Karpas-422 (cell line): ENCODE measurements at places on chromosomes 6 and 20.

DNA sequence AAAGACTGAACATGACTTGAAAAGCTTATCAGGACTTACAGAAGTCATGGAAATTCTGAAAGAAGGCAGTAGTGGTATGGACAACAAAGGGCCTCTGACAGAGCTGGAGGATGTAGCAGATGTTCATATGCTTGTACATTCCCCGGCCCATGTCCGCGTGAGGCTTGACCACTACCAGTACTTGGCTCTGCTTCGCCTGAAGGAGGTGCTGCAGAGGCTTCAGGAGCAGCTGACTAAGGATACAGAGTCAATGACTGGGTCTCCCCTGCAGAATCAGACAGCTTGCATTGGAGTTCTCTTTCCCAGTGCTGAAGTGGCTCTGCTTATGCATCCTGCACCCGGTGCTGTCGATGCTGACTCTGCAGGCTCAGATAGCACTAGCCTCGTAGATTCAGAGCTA, 29.2 kb downstream of the TAF11 start:
- peak; percentile 40 for DNase-seq

DNA sequence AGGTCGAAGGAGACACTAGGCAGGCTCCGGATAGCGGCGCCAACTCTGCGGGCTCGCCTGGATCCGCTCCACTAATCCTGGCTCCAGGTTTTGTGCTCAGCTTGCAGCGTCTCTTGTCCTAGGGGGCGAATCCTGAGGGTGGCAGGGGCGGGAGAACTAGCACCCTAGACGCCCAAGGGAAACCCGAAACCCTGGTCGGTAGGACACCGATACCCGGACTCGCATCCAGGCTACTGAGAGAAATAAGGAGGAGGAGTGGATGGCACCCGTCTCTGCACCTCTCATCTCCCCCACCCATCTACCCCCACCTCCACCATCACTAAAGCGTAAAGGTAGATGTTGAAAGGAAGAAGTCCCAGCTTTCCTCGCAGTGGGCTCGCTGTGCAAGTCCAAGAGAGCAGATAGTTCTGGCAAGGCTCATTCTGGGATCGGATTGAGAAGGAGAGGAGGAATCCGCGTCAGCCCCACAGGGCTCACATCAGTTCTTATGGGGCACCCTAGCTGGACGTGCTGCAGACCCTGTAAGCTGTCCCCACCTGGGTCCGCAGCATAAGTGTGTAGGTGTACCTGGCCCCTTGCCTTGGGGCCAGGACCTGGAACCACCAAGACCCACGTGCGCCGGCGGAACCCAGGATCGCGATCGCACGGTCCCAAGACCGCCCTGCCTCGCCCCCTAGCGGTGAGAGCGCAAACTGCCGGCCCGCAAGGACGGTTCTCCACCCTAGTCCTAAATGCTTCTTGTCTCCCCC, 6.9 kb downstream of the SLC32A1 start:
- peak; percentile 91 for DNase-seq

DNA sequence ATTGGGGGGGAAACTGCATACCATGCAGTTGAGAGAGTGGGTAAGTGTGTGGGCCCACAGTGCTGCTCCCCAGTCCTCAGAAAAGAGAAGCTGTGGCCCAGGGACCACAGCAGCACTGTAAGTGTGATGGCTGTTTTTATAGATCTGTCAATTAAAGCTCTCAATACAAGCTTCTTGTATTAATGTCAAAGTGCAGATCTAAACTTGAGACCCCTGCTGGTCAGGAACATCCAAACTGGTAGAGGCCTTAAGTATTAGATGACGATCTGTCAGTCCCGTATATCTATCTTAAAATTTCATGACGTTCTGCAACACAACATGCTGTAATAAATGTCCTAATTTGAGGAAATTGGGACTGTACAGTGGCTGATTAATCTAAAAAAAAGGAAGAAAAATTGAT, 74.8 kb downstream of the TULP4 start:
- DNase-seq, result peak; percentile 82

GRCh38 chr6:22583927-22584326, 14.6 kb downstream of the HDGFL1 start:
- DNase-seq, result no peak

GRCh38 chr6:110083875-110084585, 95.4 kb downstream of the WASF1 start:
- no peak for DNase-seq

DNA sequence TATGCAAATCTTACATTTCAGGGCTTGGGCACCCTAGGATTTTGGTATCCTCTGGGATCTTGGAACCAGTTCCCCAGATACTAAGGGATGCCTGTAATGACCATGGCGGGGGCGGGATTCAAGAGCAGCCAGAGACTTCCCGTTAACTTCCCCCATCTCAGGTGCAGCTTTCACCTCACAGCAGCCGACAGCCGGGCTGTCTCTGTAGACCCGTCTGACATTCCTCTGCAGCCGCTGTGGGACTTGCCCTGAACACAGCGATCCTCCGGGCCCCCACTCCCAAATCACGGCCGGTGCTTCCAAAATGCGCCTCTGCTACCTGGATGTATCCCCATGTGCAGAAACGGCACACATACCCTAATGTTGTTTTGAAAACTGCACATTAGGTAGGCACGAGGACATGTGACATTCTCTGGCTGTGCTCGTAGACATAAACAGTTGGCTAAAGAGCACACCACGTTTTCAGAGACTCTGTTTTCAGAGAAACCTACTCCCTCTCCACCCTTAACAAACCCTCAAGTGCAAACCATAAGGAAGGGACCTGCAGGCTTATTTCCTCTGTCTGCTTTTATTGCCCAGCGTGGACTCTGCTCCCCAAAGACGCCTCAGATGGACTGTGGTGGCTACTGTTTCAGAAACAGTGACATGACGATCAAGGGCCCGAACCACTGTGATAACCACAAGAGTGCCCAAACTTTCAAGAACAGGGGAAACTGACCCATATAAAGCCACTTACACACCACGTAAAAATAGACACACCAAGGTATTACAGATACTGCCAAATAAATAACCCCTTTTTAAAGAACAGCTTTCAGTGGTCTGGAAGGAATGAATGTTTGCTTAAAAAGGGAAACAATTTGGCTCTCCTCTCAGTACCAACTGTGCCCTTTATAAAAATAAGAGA, 72.9 kb upstream of the FOXC1 start:
- DNase-seq, result no peak

DNA sequence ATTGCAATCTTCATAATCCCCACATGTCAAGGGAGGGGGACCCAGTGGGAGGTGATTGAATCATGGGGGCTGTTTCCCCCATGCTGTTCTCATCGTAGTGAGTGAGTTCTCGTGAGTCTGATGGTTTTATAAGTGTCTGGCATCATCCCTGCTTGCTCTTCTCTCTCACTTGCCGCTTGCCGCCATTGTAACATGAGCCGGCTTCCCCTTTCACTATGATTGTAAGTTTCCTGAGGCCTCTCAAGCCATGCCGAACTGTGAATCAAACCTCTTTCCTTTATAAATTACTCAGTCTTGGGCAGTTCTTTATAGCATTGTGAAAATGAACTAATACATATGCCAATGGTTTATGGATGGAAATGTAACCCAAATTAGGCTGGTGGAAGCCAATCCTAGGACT, 109.4 kb upstream of the AKAP12 start:
- DNase-seq, result peak; percentile 48

DNA sequence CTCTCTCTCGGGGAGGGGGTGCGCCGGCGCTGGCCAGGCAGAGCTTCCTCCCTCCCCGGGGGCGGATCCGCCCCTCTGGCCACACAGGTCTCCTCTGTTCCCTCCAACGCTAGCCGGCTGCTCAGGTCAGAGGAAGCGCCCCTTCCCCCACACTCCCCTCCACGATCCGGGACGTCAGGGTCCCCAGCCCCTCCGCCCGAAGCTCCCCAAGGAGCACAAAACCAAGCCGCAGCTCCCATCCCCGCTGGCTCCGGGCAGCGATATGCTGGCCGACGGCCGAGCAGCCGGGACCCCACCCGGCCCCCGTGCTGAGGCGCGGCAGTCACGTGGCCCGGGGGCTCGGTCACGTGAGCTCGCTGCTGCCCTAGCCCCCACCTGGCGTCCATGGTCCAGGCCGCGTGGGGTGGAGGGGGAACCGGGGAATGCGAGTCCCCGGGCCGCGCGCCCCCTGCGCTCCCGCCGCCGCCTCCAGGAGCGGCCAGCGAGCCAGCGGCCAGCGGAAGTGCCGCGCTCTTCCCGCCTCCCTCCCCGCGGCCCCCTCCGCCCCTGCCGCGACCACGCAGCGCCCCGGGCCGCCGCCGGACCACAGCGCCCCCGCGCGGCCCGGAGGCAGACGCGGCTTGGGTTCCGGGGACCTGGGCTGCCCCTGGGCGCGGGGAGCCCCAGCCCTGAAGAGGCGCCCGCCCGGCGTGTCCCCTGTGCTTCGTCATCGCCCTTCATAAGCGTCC, at the start of gene SLC35B2:
Gene SLC35B2 (minus strand): TSS at position 504 of the 728 bp plus-strand sequence. CDS start 118 bp downstream, at position 386.
- DNase-seq, result peak; percentile 91

DNA sequence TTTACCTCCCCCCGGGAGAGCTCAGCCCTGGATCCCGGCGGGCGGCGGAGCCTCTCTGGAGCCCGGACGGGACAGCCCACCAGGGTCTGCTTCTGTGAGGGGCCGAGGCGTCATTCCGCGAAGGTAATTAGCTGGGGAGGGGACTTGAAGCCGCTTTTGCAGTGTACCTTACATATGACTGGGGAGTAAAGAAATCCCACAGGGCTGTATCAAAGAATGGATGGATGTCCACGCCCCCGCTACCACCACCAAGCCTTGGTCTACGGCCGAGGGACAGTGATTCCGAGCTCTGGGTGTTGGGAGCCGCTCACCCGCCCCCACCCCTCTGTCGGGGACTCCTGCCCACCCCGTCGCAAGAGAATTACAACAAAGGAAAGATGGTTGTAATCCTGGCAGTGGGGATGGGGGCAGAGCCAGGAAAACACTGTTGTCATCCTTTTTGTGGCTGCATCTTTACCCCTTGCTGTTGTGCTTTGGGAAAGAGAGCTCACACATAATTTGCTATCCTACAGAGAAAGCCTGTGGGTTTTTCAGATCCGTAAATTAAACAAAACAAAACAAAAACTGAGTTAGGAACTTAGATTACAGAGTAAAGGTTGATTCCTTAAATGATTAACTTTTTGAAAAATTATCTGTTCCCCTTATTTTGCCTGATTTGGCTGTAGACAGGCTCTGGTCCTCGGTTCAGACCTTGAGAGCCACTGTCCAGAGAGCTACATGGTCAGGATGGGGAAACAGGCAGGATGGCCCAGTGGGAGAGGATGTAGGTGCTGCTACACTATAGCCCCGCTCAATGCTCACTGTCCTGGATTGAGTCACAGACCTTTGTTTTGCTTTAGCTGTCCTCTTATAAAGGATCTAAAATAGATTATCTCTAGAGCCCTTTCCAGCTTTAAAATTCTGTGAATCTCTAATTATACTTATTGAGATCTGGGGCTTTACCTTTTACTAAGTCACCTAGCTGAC, 997 bp upstream of the FBXO30 start:
- peak; percentile 46 for DNase-seq

GRCh38 chr6:159609652-159610178, 83.3 kb downstream of the SOD2 start:
- no peak for DNase-seq

DNA sequence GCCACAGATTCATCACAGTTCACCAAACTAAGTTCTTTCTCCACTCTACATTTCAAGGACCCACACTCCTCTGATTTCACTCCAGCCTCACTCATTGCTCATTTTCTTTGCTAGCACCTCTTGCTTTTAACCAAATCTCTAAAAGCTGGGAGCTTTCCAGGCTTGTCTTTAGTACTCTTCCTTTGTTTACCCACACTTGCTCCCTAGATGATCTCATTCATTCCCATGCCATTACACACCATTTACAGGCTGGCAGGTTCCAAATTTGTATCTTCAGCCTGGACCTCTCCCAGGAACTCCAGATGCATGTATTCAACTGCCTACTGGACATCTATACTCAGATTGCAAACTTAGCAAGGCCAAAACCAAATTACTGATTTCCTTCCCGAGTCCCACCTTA, 5.3 kb upstream of the GUCA1B start:
- no peak for DNase-seq

- DNase-seq, result no peak
Observed at GRCh38 chr6:5663739-5664138, 343.0 kb downstream of the NRN1 start.

- DNase-seq, result no peak
Observed at GRCh38 chr6:81088145-81088544, 664.3 kb downstream of the TENT5A start.

DNA sequence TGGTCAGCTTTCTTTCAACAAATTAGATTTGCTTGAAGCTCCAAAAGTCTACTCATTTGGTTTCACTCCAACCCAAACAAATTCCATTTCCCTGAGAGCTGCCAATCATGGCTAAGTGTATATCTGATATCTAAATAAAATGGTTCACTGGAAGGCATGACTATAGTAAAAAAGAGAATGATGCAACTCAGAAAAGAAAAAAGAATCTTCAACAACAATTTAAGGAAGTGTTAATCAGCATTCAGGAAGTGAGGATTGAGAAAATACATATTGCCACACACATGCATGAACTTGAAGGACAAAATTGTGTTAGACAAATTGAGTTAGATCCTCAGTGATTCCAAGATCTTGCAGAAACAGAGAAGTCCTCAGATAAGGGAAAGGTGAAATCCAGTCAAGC, 972.9 kb upstream of the FLRT3 start:
- DNase-seq, result no peak

DNA sequence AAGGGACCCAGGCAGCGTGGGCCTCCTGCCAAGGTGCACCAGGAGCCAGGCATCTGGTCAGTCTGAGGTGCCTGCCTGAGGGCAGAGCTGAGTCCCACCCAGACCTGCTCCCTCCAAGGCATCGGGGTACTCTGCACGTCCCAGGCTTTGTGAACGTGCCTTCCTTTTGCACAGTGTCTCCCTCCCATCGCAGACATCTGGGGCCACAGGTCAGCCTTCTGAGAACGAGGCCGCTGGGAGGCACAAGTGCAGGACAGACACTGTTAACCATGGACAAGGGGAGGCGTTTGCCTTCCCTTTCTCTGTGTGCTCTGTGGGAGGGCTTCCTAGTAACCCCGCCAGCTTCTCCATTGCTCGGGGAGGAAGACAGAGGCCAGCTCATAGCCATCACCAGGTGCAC, 47.6 kb downstream of the TFAP2C start:
- DNase-seq, result no peak

- no peak for DNase-seq
Observed at GRCh38 chr6:160387916-160388643, 39.9 kb downstream of the SLC22A3 start.

DNA sequence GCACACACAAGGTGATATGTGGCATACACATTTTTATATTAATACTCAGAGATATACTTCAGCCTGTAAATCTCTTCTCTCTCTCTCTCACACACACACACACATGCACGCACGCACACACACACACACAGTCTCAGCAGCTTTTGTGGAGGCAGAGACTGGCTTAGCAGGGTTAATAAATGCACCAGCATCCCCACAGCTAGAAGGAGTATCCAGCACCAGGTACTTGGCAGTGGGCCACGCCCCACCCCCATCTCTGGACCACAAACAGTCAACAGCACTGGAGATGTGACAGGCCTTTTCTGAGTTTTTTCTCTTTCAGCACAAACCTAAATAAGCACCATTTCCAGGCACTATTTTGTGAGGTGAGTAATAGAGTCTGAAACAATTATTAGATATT, 47.3 kb upstream of the LRFN2 start:
- no peak for DNase-seq

- no peak for DNase-seq
Observed at GRCh38 chr6:167129562-167129961, 6.7 kb downstream of the CCR6 start.
